Aorta (tissue), 5 donors: ENCODE measurements at places on chromosomes 13 and 19. TPM values are rescaled to one million over a fixed set of nuclear protein-coding genes. Genes with fewer than 3 reads are reported as not detected.

Gene MTIF3
- polyA plus RNA-seq: 80.0 TPM

DNA sequence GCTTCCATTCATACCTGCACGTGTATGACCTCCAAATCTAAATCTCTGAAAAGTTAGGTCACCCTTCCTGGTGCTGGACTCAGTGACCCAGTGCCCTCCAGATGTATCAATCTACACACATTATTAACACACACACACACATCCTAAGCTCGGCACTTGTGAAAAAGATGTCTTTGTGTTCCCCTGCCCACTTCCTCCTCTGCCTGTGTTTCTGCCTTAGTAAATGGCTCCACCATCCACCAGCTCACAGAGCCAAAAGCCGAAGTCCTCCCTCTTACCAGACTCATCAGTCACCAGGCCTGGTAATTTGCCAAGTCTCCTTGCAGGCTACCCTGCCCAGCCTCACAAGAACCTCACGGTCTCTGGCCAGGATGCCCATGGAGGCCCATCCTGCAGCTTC, 131.5 kb downstream of the SHISA2 start:
- no peak for DNase-seq

GRCh38 chr13:60501236-60501635, 104.2 kb downstream of the TDRD3 start:
- DNase-seq: no peak

Gene ZNF573
- 2.0 TPM for polyA plus RNA-seq

DNA sequence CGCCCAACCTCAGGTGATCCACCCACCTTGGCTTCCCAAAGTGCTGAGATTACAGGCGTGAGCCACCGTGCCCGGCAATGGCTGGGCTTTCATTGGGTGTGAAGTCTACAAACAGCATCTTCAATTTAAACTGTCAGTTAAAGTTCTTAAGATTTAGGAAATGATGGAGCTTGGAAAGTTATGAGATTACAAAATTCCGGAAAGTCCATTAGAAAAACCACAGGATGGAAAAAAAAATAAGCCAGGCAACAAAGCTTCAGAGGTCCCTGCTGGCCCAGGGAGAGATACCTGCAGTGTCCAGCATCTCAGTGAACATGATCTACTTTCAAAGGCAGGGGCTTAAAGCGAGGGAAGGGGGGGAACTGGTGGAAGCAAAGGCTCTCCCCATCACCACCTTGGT, 4.6 kb upstream of the ZNF587B start:
- no peak for DNase-seq

DNA sequence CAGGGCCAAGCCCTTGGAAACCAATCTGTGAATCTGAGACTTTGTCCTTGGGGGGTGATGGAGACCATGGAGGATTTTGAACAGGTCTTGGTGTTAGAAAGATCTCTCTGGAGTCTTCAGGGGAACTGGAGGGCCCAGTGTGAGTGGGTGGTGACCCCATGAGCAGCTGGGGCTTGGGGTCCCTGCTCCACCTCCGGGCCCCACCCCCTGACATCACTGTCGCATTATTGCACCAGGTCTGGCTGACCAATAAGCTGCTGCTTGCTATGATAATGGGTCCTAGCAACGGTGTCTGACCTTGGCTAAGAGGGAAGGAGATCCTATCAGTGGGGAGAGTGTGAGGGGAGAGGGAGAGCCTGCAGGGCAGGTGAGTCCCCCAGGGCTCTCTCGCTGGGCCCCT, at the start of gene IRGC:
IRGC (plus strand) TSS at position 301 of the 400 bp plus-strand sequence. CDS start 2,483 bp downstream, outside the sequence.
- no peak for DNase-seq

GRCh38 chr19:33921165-33921564, 124.5 kb downstream of the KCTD15 start:
- no peak for DNase-seq

DNA sequence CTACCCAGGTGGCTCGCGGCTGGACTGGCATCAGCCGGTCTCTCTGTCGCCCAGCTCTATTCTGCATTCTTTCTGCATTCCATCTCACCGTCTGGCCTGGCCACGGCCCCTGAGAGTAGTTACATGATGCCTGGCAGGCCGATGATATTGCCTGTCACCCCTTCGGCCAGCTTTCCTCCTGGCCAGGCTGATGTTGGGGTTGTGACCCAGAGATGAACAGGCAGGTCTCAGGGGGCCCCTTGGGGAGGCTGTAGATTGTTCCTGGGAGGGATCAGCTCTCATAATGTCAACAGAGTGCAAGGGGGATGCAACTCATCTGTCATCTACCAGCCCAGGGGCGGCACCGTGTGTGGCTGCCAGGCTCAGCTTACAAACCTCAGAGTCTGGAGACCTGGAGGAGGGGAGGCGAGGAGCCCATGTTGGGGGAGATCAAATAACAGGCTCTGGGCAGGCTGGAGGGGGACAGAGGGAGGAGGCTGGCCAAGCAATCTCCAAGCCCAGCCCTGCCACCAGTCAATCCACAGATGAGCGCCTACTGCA, 13.6 kb upstream of the FBXO17 start:
- DNase-seq: no peak

- no peak for DNase-seq
Measured at GRCh38 chr13:95620825-95621498, 23.5 kb downstream of the DZIP1 start.

- peak; percentile 26 for DNase-seq
Measured at GRCh38 chr19:33818411-33818810, 21.7 kb downstream of the KCTD15 start.

- no peak for DNase-seq
Measured at GRCh38 chr13:33367926-33368325, 82.4 kb upstream of the STARD13 start.

DNA sequence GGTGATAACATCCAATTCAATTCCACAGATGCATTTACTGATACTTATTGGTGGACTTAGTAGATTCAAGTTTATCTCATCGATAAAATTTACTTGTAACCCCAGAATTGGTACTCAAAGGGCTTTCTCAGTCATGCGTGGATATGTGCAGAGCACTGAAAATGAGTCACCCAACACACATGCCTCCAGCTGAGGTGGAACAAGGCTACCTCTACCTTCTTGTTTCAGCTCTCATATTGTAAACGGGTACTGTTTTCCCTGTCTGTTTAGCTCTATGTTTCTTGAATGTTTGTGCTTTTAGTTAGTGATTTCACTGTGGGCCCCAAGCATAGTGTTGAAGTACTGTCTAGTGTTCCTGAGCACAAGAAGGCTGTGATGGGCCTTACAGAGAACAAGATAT, 1.5 kb downstream of the LRRC63 start:
- DNase-seq: no peak

DNA sequence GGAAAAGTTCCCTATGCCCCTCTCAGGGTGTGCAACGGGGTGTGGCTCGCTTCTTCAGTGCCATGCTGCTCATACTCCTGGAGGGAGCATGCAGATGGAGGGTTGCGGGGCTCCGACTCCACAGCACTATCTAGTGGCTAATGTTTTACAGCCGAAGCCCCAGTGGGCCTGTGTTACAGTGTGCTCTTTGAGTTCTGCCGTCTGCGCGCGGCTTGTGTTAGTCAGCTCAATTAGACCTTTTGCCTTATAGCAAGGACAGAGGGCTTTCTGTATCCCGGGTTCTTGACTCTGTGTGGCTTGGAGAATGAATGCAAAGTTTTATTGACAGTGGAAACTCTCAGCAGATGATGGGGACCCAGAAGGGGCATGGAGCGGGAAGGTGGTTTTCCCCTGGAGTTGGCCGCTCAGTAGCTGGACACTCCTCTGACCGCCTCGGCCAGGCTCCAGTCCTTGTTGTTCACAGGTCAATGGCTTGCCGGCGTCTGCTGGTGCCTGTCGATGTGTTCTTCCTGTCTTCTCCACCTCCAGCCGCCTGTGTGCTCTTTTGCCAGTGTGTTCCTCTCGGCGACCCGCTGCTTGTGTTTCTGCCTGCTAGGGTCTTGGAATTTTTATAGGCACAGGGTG, 383.4 kb downstream of the LMO7 start:
- no peak for DNase-seq

Gene GDF15
- polyA plus RNA-seq: 2.8 TPM

Gene ZNF135
- polyA plus RNA-seq: 12.8 TPM

DNA sequence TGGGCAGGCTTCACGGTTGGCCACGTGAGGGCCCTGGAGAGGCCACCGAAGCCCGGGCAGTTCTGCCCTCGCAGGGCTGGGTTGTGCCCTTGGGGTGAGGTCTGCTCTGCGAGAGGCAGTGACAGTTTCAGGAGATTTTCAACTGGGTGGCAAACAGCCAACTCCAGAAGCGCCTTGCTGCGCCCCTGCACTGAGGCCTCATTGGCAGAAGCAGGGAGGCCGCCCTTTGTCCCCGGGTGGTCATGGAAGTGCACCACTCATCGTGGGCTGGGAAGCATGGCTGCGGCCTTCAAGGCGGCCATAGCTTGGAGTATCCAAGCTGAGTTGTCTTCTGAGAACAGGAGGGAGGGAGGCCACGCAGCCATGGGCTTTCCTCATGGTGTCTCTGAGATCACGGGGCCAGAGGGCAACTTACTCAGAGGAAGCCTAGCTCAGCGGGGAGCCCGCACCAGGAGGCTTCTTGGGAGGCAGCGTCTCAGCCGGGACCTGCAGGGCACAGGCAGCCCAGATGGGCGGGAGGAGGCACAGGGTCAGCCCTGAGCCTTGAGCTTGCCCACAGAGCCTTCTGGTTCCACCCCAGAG, 14.8 kb downstream of the PLEKHJ1 start:
- DNase-seq: no peak

Gene SLC25A41
- 1.8 TPM for polyA plus RNA-seq

- no peak for DNase-seq
Measured at GRCh38 chr19:46992699-46993535, 26.7 kb upstream of the NPAS1 start.
